ENCODE measurements at places on chromosomes 11 and 22.

DNA sequence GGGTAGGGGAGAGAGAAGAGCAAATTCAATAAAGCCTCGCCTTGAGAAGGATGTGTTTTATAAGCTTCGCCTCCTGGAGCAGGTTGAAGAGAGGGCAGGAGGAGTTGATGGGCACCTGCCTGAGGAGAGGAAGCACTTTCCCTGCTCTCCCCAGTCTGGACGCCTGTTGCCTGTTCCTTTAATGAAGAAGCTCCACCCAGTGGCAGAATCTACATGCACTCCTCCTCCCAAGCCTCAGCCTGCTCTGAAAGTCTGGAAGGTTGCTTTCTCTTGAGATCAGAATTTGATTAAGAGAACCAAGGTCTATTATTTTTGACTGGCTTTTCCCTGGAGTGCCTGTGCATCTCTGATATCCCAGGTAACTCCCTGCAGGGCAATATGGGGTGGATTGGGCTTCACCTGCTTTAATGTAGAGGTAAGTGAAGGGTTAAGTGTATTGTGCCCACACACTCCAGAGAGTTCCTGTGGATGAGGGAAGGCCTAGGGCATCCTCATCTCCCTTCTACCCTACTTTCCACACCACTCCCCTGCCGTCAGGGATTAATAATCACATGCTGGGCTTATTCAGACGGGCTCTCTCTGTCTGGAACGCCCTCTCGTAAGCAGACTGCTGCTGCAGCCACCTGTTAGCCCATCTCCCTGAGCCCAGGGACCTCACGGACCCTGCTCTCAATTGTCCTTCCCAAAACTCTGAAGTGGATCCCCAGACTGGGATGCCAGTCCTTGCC, 22.3 kb downstream of the NTM start:
- DNase-seq, result no peak

DNA sequence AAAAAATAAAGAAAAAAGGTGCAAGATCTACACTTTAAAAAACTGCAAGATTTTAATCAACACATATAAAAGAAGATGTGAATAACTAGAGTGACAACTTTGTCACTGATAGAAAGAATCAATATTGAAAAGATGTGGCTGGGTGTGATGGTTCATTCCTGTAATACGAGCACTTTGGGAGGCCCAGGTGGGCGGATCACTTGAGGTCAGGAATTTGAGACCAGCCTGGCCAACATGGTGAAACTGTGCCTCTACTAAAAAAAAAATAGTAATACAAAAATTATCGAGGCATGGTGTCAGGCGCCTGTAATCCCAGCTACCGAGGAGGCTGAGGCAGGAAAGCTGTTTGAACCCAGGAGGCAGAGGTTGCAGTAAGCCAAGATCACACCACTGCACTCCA, 21.0 kb upstream of the FBLN1 start:
- DNase-seq, result no peak

GRCh38 chr11:19539861-19540260, 172.8 kb upstream of the NAV2 start:
- DNase-seq, result no peak

DNA sequence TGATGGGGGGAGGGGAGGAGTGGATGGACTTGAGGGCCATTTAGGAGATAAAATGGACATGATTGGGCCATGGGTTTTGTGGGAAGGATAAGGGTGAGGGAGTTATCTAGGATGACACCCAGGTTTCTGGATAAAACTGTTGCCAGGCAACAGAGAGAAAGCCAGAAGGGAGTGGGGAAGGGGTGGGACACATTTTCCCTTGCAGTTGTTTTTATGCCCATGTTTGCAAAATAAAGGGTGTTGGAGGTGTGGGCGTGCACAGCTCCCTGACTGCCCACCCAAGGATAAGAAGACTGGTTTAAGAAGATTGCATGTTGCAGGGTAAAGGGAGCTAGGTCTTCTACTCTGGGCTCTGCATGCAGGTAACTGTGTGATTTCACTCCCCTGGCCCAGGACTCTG, 18.3 kb upstream of the YWHAH start:
- no peak for DNase-seq

DNA sequence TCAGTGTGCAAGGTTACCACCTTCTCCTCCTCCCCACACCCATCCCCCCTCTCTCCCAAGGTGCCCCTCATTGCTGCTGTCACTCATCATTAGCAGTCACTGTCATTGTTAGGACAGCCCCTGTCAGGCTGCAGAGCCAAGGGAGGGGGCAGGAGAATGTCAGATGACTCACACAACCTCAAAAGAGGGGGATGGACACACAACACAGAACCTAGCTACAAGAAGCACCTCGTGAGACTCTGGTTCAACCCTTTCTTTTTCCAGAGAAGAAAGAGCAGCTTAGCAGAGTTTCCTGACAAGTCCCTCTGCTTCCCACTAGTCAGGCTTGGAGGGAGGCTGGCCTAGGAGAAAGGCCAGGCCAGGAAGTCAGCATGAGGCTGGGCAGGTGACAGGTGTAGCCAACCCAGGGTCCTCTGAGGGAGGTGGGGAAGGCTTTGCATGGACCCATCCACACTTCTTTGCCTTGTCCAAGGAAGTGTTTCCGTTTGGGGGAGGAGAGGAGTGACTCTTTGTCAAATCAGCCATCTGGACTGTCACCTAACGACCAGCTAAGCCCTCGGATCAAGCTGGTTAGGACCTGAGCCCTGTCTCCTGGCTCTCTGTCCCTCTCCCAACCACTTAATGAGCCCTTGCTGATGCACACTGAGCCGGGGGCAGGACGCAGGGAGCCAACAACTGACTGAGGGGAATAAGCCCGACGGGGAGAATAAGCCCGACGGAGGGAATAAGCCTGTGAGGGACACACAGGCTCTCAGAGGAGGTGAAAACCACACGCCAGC, 18.3 kb downstream of the ADORA2A start:
- peak; percentile 38 for DNase-seq

- no peak for DNase-seq
Measured at GRCh38 chr22:40055143-40055883, 60.6 kb downstream of the FAM83F start.

Data from bone marrow (tissue), 2 donors.